ENCODE measurements at places on chromosomes 7 and 10.

- no peak for DNase-seq
Observed at GRCh38 chr7:26603631-26604030, 260.8 kb downstream of the SKAP2 start.

GRCh38 chr10:91884536-91884935 is 24.8 kb downstream of the FGFBP3 start:
- no peak for DNase-seq

DNA sequence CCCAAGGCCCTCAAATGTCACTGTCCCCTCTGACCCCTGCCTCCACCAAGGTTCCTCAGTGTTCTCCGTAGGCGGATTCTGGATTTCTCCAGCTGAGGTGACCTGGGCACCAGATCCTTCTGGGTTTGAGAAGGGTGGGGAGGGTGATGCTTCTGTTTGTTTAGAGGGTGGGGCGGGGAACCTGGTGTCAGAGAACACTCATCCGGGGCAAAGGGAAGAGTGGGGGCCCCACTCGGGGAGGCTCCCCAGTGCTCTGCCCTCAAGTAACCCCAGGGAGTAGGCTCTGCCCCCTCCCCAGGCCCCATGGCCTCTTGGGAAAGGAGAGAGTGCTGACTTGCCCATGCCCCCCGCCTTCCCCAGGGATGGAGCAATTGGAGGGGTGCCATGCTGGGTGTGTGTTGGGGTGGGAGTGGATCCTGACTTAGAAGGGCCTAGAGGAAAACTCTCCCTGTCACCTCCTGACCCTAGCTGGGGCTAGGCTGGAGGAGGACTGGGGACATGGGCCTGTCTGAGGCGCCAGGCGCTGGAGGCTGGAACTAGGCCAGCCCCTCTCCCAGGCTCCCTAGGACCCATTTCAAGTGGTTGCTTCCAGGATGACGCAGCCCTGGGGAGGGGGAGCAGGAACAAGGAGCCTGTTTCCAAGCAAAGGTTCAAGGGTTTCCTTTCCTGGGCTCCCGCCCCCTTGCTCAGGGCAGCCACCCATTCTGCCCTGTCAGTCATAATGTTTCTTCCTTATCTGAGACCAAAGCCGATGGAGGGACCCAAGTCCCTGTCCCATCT is 27.9 kb downstream of the KAZALD1 start:
- DNase-seq = no peak

GRCh38 chr10:18155321-18155720 is 15.1 kb downstream of the CACNB2 start:
- DNase-seq = no peak

DNA sequence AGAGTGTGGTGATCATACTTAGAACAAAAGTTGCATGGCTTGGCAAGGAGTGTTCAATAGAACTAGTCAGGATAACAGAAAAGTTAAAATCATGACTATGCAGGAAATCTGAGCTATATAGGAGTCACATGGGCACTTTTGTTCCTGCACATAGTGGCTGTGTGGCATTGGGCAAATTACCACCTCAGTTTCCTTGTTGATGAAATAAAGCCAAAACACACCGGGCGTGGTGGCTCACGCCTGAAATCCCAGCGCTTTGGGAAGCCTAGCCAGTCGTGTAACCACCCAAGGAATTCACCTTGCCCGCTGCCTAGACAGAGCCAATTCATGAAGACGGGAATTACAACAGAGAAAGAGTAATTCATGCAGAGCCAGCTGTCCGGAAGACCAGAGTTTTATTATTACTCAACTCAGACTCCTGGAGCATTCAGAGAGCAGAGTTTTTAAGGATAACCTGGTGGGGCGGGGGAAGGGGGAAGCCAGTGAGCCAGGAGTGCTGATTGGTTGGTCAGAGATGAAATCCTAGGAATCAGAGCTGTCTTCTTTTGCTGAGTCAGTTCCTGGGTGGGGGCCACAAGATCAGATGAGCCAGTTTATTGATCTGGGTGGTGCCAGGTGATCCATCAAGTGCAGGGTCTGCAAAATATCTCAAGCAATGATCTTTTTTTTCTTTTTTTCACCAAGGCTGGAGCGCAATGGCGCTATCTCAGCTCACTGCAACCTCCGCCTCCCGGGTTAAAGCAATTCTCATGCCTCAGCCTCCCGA is 6.4 kb upstream of the MKRN1 start:
- DNase-seq = no peak

- no peak for DNase-seq
Observed at GRCh38 chr10:83017076-83017867, 1122.0 kb upstream of the GHITM start.

DNA sequence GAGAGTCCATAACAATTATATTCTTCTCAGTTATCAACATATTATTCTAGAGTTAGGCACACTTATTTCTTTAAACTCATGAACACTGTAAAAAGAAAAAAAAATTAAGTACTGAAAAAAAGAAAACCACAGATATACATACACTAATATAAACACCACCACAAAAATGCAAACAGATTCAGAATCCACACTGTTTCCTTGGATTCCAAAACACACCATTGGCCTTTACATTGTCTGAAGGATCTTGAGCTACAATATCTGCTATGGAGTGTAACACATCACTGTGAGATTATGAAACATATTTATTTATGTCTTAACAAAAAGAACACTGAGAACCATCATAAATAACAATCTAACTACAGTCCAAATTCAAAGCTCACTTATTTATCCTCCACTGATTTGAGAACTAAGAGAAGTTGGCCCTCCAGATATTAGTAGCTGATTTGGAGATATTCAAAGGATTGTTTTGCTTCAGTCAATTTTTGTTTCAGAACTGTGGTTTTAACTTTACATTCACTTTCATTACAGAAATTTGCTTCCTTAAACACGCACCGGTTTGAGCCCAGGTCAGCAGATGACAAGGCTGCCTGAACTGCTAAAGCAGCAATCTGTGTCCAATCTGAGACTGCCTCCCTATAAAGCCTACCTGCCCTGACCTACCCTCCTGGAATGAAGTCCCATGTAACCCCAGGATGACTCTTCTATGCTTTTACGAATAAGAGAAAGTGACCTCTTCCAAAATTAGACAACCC is 47.0 kb upstream of the CDK1 start:
- no peak for DNase-seq
